ENCODE measurements at places on chromosomes 13 and 19.

DNA sequence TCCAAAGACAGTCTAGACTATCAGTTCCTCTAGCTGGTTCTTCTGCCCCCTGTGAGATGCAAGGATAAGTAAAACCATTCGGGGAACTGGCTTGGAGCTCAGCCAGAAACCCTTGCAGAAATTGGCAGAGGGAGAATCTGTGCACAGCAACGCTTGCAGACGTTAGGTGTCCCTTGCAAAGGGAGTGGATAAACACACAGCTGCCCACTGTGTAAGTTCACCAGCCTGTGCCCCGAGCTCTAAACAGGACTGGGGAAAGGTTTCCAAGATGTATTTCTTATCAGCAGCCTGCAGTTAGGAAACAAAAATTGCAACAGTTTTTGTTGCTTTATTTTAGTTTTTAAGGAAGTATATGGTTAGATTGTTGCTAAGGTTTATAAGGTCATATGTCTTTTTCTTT lies 19.0 kb upstream of the ADGRE1 start:
- DNase-seq: no peak

DNA sequence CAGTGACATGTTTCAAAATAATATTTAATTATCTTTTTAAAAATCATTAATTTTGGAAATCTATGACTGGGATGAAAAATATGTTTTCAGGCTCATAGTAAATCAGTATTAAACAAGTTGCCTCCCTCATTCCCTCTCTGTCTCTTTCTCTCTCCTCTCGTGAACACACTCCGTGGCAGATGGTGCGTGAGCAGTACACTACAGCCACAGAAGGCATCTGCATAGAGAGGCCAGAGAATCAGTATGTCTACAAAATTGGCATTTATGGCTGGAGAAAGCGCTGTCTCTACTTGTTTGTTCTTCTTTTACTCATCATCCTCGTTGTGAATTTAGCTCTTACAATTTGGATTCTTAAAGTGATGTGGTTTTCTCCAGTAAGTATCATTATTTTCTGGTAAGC lies 22.7 kb downstream of the SGCG start:
- DNase-seq: no peak

- DNase-seq: no peak
Measured at GRCh38 chr13:25473864-25474263, 102.1 kb downstream of the ATP8A2 start.

DNA sequence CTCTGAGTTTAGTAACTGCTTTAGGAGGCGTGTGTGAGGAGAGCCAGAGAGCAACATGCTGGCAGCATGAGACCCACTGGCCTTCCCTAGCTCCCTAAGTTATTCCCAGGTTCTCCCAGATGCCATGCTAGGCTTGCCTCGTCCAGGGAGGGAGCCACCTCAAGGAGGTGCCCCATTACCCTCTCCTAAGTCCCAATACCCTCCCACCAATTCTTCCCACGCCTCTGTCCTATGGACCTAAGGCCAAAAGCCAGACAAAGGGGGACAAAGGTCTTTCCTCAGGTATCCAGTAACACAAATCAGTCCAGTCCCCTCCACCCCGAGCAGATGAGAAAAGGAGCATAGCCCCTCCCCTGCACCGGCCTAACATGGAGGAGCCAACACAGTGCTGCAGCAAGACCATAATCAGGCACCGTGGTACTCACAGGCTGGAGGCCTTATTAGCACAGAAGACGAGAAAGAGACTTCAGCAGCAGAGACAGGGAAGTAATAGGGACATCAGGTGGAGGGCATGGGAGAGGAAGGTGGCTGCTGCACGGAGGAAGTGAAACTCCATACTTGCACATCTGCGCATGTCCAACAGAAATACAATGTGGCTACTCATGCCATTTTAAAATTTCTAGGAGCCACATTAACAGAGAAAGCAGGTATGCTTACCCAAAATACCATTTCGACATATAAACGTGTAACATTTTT lies 46.3 kb downstream of the BRD4 start:
- no peak for DNase-seq

DNA sequence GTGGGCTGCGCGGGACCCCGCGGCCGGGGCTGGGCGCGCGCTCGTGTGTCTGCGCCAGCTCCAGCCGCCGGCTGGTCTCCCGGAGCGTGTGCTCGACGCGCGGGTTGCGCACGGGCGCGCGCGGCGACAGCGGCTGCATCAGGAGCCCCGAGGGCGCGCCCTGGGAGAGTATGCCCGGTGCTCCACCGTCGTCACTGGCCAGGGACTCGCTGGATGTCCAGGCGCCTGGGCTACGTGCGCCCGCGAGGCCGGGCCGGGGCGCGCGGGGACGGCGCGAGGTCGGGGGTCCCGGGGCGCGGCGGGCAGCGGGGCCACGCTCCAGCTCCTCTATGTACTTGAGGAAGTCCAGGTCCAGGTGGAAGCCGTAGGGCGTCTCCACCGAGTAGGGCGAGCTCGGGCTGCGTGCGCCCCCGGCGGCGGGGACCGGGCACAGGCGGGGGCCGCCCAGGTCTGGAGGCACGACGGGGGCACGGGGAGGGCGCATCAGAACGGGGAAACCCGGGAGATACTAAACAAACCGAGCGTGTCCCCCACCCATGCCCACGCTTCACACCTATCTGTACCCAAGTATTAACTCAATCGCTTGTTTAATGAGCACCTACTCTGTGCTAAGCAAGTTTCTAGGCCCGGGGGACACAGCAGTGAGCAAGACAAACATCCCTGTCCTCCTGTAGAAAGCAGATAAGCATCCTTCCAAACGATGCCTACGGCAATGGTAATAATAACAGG lies 7.6 kb downstream of the KANK3 start:
- no peak for DNase-seq

DNA sequence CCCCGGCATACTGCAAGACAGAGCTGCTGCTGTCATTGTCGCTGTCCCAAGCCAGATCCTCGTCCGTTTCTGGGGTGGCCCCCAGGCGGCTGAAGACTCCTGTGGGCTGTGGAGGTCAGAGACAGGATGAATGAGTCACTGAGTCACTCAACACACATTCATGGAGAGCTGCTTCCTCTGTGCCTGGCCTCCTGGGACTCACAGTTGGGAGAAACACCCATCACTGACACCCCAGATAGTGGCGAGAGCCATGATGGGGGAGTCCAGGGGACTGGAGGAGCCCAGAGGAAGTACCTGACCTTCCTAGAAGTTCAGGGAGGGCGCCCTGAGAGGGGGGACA lies 26.0 kb downstream of the C19orf47 start:
- DNase-seq: no peak

- DNase-seq: no peak
Measured at GRCh38 chr13:51025245-51025905, 85.7 kb downstream of the C13orf42 start.

GRCh38 chr13:113856716-113857065 lies 7.2 kb downstream of the GAS6 start:
- DNase-seq: no peak
